H4 (cell line): ENCODE measurements at places on chromosomes 7 and 10.

DNA sequence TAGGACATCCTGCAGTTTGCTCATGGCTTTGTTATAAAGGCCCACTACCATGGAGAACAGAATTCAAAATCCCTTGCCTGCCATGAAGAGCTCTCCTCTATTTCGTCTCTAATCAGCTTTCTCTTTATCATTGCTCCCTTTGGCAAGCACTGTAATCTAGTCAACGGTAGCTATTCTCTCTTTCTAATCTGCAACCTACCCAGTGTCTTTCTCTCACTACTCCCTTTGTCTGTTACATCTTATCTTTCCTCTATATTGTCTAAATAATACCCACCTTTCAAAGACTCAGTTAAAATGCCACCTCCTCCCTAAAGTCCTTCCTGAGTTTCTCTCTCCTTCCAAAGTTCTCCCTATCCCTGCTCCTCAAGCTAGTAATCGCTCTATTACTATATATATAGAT lies 108.1 kb downstream of the FZD1 start:
- DNase-seq = no peak

- no peak for DNase-seq
Observed at GRCh38 chr10:48437546-48437945, 131.1 kb downstream of the MAPK8 start.

DNA sequence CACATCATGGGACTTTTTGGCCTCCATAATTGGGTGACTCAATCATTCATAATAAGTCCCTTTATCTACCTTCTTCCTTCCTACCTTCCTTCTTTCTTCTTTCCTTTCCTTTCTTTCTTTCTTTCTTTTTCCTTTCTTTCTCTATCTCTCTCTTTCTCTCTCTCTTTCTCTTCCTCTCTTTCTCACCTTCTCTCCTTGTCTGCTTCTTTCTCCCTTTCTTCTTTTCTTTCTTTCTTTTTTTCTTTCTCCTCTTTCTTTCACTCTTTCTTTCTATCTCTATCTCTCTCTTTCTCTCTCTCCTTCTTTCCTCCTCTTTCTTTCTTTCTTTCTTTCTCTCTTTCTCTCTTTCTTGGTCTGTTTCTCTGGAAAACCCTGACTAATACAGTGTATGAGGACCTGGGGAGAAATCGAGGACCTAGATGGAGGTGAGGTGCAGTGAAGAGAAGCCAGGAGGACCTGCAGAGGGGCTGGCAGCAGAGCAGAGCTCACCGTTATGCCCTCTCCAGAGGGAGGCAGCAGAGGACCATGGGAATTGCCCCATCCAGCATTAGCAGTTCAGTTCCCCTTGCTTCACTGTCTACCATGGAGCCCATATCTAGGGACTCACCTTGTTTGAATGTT lies 52.7 kb upstream of the BTRC start:
- no peak for DNase-seq

DNA sequence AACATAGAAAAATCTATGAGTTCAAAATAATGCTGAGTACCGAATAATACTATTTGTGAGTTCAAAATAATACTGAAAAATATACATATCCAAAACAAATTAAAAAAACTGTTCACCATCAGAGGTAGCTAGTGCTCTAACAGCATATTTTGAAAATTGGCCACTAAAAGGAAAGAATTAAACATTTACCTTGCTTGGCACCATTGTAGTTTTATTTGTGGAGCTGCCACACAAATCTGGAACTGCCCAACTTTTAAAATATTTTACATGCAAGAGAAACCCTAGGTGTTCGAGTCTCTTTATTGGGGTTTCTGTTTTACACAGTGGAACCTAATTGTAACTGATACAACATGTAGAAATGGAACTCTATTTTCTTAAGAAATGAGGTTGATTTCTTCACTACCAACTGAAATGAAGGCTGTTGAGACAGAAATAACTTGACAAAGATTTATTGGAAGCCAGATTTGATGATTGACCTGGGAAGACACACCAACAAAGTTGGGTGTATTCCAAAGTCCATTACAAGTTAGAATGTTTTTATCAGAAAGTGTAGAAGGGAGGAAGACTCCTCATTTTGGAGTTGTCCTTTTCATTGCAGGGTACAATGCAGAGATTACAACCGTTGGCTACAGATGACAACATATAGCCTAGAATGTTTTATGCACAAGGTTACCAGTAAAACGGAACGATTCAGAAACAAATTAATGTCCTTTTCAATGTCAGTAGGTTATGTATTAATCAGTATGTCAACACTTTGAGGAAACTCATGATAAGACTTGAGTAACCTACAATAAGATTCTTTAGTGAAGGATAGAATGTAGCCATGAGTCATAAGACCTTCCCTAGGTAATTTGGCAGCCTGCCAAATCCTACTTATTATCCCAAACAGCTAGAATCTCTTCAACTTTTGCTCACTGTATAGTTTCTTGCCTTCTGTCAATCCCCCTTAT lies 73.8 kb upstream of the PAPSS2 start:
- no peak for DNase-seq

GRCh38 chr7:99121496-99122021 lies 22.3 kb downstream of the SMURF1 start:
- DNase-seq = no peak

DNA sequence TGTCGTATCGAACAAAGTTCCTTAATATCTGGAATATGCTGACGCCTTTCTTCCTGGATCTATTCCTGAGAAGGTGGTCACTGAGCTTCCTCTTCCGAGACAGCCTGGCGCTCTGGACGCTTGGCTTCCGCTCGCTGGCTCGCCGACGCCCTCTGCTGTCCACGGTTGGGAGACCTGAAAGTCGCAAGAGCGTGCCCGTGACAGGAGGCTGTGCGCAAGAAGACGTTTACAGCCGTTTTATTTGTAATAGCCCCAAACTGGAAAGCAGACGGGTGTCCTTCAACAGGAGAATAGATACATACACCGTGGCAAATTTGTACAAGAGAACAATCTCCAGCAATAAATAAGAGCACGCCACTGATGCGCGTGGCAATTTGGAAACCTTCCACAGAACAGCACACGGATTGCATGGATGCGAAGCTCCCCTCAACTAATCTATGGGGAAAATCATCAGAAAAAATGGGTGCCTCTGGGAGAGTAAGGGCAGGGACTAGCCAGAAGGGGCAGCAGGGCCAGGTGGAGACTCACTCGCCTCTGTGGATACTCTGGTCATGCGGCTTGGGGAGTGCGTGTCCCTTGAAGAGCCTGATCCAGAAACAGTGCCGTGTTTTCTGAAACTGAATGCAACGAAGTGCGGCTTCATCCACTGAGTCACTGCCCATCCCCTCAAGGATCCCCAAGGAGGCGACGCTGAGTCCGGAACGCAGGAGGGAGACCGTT lies 41.5 kb upstream of the BNIP3 start:
- DNase-seq = peak; percentile 79

DNA sequence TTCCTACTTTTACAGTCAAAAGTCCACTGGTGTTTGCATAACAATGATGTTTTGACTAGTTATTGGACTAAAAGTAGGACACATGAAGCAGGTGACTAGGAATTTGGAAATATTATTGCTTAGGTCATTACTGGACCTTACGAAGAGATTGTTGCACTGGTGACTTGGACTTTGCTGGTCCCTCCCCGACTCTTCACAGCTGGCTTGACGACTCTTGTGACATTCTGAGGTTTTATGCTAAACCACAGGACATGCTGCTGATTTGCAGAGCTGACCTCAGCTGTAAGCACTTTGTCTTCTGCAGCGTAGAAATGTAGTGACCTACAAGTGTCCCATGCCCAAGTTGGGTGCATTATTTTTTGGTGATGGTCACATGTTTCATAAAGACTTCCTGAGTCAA lies 21.9 kb downstream of the PCBD1 start:
- DNase-seq = peak; percentile 47

GRCh38 chr10:31883397-31883796 lies 45.2 kb downstream of the ARHGAP12 start:
- DNase-seq = no peak

GRCh38 chr10:17671307-17671706 lies 27.4 kb downstream of the STAM start:
- no peak for DNase-seq

DNA sequence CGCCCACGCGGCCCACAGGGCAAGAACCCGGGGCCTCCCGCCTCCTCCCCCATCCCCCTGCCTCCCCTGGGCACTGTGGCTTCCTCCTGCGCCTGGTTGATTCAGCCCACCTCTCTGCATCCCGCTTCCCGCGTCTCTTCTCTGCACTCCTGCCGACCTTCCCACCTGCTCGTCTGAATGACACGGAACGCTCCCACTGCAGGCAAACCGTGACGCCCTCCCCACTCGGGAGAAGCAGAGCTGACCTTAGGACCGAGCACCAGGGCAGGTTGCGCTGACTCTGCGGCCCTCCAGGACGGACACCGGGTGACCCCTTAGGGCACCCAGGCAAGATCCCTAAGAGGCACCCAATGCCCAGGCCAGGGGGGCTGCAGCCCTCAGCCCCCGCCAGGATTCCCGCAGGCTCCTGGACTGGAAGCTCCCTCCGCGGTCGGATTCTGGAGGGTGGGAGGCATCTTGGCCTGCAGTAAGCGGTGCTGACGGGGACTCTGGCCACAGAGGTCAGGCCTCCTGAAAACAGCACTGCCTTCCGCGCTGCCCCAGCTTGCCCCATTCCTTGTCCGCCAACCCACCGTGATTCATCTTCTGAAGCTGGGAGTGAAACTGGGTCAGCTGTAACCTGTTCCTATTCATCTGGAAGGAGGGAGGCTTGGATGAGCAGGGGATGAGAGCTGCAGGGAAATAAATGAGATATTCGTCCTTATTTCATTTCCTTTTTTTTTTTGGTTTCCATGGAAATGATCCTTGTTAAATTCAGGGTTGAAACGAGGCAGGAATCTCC lies 990 bp downstream of the CALML3 start:
- no peak for DNase-seq

DNA sequence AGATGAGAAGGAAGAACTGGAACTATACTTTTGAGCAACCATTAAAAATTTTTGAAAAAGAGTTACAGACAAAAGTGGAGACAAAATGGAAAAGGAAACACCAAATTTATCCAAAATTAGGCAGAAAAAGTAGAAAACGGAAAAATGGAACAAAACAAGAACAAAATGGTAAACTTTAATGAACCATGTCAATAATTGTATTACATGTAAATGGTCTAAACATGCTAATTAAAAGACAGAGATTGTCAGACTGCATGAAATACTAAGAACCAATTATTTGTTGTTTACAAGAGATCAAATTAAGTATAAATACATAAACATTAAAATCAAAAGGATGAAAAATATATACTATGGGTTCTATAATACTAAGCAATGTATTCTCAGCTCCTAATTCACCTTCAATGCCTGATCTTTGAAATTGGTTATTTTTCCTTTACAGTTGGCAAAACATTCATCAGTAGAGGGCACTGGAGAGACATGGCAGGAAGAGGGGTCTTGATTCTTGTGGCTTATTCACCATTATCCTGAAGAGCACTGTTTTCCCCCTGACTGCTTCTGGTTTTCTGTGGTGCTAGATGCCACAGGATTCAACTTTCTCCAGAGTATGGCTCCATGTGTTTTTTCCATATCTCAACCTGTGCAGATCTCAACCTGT lies 124.9 kb downstream of the ELFN1 start:
- no peak for DNase-seq

- DNase-seq = no peak
Observed at GRCh38 chr7:18706670-18707069, 211.1 kb downstream of the HDAC9 start.

- no peak for DNase-seq
Observed at GRCh38 chr10:114002422-114002821, 41.2 kb upstream of the ADRB1 start.

- no peak for DNase-seq
Observed at GRCh38 chr10:62980687-62981086, 152.4 kb upstream of the NRBF2 start.

- no peak for DNase-seq
Observed at GRCh38 chr10:71705582-71705981, 14.0 kb downstream of the C10orf105 start.

DNA sequence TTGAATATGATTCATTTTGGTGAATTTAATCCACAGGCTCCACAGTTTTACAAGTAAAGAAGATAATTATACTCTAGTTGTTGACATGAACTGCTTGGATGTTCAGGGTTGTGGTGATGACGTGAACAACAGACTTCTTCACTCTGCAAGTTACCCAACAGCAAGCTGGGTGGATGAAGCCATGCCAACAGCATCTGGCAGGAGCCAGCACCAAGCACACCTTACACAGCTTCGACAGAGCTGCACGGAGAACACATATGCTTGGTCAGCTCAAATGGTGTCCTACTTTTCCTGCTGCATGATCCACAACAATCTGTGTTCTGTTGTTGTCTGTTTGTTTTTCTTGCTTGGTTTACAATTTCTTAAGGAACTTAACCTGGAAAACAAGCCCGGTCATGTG lies 9.8 kb downstream of the NOD1 start:
- DNase-seq = no peak

GRCh38 chr10:12198156-12198555 lies 2.2 kb downstream of the CDC123 start:
- DNase-seq = no peak

DNA sequence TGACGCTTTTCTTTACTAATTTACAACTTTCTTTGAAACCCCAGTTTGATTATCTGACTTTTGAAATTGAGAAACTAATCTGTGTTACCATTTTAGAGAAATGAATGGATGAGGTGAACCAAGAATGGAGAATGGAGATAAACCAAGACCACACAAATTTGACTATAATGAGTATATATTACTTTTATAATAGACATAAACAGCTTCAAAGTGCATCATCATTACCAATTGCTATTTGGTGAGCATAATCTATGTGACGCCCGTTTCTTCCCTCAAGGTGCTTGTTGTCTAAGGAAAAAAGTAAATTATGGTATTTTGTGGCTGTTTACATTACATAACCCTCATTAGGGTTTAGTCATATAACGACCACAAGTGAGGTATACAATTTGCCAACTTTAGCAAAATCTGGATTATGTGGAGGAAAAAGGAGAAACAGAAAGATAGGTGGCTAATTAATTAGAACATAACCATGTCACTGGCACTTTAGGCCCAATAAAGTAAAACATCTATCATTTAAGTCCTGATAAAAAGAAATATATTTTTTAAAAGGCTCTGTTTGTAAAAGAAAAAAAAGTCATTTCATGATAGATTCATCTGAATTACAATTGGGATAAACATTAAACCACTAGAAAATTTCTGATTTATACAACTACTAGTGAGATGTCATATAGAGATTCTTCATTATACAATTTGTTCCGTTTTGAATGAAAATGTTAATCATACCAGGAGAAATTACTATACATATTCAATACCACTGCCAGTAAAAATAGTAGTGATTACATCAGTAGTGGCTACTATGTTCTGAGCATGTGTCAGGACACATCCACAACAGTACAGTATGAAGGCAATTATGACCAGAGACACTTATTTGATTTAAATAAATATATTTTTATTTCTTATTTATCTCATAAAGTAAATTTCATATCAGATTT lies 118.2 kb upstream of the FAM133B start:
- DNase-seq = no peak
